Caco-2 (cell line): ENCODE measurements at places on chromosomes 5 and 9. TPM values are rescaled to one million over a fixed set of nuclear protein-coding genes. Genes with fewer than 3 reads are reported as not detected.

The LRRC19 gene
- total RNA-seq = not detected in 2 replicates

The ARL14EPL gene
- not detected in 2 replicates for total RNA-seq

The SMIM32 gene
- total RNA-seq = 0.63 and 0.66 TPM in 2 replicates

The FAM169A gene
- 13.9 and 14.4 TPM in 2 replicates for total RNA-seq

The FAM219A gene
- total RNA-seq = 13.4 and 14.7 TPM in 2 replicates

DNA sequence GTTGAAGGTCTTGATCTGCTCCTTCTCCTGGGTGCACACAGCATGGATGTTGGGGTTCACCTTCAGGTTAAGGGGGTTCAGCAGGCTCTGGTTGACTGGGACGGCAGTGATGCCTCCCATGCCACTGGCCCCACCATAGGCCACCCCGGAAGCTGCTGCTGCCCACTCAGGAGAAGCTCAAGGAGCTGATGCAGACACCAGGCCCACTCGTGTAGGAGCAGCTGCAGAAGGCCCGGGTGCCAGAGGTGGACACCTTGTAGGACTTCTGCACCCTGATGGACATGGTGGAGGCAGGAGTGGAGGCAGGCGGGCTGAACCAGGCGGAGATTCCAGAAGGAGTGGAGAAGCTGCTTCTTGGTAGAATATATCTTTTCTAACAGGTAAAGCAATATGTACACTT lies 171.2 kb downstream of the PPP2R2B start:
- DNase-seq = no peak

GRCh38 chr9:122788831-122789230 lies at the start of gene OR5C1:
Gene OR5C1, plus strand, starts transcription at chr9:122788933. Its CDS starts 0 bp downstream, at chr9:122788933.
- DNase-seq = no peak

DNA sequence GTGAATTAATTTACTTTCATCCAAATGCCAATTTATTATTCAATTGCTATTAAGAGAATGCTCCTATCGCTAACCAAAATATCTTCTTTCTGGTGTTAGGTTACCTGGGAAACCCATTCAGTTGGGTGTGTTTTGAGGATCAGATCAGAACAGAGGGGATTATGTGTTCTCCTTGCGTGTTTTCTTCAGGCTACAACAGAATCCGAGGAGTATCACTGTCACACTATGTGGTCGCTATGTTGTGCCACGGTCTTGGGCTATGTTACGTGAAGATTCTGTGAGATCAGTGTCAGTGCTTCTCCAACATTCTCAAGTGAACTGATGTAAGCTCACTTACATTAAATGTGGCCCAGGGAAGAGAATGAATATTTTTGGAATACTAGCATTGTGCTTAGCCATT lies 39.0 kb downstream of the ADCY2 start:
- no peak for DNase-seq

DNA sequence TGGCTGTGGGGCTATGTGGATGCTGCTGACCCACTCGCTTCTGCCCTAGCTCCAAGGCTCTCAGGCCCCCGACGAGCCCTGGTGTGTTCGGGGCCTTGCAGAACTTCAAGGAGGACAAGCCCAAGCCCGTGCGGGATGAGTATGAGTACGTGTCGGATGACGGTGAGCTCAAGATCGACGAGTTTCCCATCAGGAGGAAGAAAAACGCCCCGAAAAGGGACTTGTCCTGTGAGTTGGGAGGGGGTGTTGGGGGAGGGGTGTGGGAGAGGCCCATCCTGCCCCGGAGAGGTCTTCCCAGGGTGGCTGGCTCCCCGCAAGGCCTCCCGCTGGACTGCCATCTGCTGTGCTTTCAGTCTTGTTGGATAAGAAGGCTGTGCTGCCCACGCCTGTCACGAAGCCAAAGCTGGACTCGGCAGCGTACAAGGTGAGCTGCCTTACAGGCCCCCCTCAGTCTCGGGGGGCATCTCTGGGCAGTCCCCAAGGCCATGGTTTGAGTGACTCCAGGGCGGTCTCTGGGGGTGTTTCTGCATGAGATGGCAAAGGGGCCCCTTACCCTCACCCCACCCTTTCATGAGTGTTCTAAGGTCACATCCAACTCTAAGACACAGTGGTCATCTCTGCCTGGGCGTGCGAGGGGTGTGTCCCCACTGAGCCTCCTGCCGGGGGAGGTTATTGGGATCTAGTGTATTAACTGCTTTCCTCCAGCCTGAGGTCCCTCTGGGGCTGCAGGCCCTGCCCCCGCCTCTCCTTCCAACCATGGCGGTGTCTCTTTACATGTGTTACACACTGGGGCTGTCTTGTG lies 89.5 kb downstream of the PHF2 start:
- DNase-seq = peak; percentile 9

- DNase-seq = peak; percentile 79
Measured at GRCh38 chr5:108642170-108642906, 105.4 kb upstream of the FER start.

- DNase-seq = no peak
Measured at GRCh38 chr5:39518516-39518915, 93.7 kb upstream of the DAB2 start.

DNA sequence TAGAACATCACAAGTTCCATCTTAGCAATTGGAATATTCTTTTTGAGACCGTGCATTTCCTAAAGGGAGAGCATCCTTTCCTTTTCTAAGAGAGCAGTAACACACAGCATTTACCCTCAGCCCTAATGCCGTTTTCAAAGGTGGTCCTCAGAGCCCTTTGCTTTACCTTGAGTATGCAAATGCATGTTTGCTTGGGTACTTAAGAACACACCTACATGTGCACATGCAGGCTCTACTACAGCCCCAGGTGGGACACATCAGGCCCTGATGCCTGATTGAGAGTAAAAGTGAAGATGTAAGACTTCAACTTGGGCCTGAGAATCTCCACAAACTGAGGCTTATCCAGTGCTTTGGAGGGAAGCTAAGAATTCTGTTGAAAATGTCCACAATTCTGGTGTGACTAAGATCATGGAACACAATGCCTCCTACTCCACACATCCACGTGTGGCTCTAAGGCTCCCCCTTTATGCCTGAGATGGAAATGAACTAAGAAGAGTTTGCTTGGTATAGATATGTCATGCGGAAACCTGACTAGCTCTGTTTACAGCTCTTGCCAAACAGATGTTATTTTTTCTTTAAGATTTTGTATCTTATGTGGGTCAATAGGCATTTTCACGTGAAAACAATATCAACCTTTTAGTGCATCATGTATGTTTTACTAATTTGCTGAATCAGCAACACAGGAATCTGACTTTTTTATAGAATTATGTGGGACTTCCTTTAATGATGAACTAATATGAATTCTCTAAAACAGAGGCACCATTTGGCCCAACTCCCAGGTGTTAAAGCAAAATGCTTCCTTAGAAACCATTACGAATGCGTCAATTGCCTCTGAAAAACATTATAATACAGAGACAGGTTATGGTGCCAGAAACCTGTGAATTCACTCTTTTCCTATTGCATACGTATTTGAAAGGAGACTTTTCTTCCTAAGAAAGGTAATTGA lies 48.9 kb upstream of the SLC2A8 start:
- DNase-seq = no peak

- no peak for DNase-seq
Measured at GRCh38 chr5:53712327-53712726, 151.9 kb downstream of the NDUFS4 start.

- DNase-seq = no peak
Measured at GRCh38 chr5:65970481-65971367, 44.3 kb downstream of the ERBIN start.

DNA sequence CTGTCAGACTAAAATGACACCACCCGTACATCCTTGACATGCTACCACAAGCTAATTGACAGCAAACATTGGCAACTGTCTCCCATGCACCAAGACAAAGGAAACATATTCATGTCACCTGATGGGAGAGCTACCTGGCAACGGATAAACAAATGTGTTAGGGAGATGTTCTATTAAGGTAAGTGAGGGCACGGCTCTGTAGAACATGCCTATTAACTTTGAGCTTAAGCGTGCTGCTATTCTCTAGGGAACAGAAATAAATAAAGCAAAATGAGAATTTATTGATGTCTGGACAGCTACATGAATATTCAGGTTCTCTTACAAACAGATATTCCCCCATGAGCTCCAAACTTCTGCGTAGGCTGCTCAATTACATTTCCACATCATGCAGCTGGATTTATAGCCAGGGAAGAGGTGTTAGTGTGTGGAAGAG lies 361.4 kb upstream of the RFX3 start:
- DNase-seq = no peak
